Epithelial cell of esophagus (primary cell): ENCODE measurements at places on chromosomes 5 and 9.

- peak; percentile 55 for DNase-seq
Observed at GRCh38 chr9:14271093-14271673, 42.8 kb downstream of the NFIB start.

DNA sequence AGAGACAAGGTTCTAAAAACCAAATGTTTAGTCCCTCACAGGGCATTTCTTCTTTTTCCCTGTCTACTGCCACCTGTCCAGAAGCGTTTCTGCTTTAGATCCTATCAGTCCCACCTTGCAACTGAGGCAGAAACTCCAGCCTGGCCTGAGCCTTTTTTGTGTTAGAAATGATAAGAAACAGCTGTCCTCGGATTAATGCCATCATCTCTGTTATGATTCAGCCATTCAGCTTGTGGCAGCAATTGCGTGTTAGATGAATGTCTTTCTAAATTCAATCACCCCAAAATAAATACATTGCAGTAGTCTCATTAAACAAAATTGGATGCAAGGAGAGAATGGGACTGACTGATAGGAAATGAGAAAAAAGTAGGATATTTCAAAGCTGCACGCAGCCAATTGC, 28.3 kb upstream of the FRMPD1 start:
- no peak for DNase-seq

DNA sequence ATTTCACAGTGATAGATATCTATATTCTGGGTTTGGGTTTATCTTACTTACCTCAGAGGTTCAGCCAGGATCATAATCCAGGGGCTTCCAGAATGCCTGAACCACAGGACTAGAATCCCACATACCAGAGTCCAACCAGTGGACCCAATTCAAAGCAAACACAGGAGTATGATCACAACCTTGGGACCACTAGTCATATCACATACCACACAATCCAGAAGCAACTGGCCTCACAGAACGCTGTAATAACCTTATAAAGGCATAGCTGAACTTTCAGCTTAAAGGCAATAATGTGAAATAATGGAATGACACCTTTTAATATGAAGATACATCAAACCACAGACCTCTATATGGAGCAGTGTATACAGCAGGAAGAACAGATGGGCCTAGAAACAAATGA, 25.3 kb downstream of the RAPGEF6 start:
- no peak for DNase-seq

DNA sequence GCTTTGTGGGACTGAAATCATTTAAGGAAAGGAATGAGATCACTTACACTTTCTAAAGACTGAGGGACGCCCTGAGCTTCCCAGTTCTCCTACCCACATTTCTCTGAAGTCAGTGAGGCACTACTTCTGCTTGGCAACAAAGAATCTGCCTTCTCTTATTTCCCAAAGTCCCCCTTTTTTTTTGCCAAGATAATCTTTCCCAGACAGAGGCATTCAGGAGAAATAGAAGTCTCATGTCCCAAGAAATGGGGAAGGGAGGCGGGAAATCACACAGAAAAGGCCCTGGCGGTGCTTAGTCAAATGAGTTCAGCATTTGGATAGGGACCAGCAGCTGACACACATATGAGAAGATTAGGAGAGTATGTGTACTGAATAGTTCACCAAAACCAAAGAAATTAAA, 159.7 kb downstream of the MUSK start:
- DNase-seq, result peak; percentile 9

GRCh38 chr5:6812800-6813731, 99.8 kb downstream of the TENT4A start:
- peak; percentile 16 for DNase-seq

GRCh38 chr5:139667001-139667729, 19.0 kb downstream of the CXXC5 start:
- no peak for DNase-seq

DNA sequence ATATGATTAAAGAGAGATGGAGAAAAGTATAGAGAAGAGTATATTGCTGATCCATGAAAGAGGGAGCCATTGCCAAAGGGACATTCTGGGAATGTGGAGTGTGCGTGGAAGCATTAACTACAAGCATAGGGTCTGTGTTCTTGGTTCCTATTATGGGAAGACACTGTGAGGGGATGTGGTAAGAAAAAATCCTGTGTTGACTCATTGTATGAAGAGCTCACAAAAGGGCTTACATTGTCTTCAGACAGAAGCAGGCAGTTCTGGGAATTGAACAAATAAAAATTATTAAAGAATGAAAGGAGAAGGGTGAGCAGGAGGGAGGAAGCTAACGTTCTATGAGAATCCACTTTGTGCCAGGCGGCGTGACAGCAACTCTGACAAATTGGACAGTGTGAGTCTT, 250.4 kb upstream of the CHD1 start:
- DNase-seq, result no peak

- peak; percentile 29 for DNase-seq
Observed at GRCh38 chr9:129414377-129414992, 206.4 kb downstream of the C9orf50 start.

GRCh38 chr9:96453625-96454024, 3.7 kb downstream of the HABP4 start:
- peak; percentile 55 for DNase-seq

GRCh38 chr5:2176581-2176980, 293.9 kb upstream of the IRX4 start:
- no peak for DNase-seq

GRCh38 chr9:109355564-109356297, 34.9 kb upstream of the EPB41L4B start:
- DNase-seq, result peak; percentile 27

DNA sequence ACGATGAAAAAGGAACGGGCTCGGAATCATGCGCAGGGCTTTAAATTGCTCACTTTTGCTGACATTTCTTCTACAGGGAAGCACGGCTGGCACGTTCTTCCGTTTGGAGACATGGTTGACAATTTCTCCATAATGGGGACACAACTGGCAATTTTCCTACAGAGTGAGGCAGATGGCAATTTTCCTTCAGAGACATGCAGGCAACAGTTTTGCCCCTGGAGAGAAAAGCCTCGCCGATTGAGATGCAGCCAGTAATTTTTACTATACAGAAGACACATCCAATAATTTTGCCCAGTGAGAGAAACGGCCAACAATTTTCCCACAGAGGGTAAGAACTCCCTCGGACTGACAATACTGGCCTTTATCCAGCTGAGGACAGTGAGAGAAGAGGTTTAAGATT, 90.9 kb upstream of the GPR151 start:
- DNase-seq, result no peak
